Uterus (tissue), 4 donors: ENCODE measurements at places on chromosomes 6 and 20. TPM values are rescaled to one million over a fixed set of nuclear protein-coding genes. Genes with fewer than 3 reads are reported as not detected.

The GHRH gene
- total RNA-seq, result not detected

The GPR6 gene
- not detected for total RNA-seq

The SH3BGRL2 gene
- total RNA-seq, result 38.7 TPM

GRCh38 chr6:52760105-52760765 lies 3.0 kb downstream of the GSTA2 start:
- H3K27ac ChIP-seq, result no peak overlapping the region
- no peak for DNase-seq
- H3K4me1 ChIP-seq, result no peaks in the 10 kb centered on the region
- H3K27me3 ChIP-seq, result no peaks in the 10 kb centered on the region
- no peak overlapping the region for H3K4me3 ChIP-seq

DNA sequence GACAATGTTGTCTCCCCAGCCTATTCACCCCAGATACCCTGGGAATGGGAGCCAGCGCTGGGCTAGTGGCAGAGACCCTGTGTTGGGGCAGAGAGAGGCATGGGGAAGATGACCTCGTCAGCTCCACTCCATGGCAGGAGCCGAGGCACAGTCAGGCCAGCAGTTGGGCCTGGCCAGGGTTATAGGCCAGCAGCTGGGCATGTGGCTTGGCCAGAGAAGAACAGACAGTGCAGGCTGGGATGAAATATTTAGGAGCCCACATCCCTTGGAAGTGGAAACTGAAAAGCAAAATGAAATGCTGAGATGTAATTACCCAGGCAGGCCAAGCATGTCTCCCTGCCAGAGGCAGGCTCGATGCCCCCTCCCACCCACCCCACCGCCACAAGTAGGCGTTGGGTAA lies 70.0 kb downstream of the GRM4 start:
- no peak for DNase-seq
- H3K27me3 ChIP-seq, result no peaks in the 10 kb centered on the region
- H3K4me3 ChIP-seq, result no peak overlapping the region
- no peaks in the 10 kb centered on the region for H3K4me1 ChIP-seq
- no peak overlapping the region for H3K27ac ChIP-seq

- H3K4me1 ChIP-seq, result no peaks in the 10 kb centered on the region
- no peaks in the 10 kb centered on the region for H3K27me3 ChIP-seq
- no peak for DNase-seq
- H3K27ac ChIP-seq, result no peak overlapping the region
- no peaks in the 10 kb centered on the region for H3K36me3 ChIP-seq
These were observed 509.7 kb upstream of the MARCKS start for GRCh38 chr6:113347436-113347835.

DNA sequence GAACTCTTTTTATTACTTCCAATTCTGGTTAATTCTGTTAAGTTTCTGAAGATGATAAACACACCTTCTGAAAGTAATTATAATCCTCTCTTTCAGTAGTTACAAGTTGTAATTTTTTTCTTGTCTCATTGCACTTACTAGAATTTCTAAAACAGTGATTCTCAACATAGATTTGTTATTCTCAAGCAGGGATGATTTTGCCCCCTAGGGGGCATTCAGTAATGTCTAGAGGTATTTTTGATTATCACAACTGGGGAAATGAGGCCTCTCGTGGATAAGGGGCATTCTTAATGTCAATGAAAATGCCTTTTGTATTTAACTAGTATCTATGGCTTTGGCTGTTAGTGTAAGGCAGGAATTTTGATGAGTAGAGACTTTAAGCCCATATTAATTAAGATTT lies 39.4 kb upstream of the MAFB start:
- no peaks in the 10 kb centered on the region for H3K27me3 ChIP-seq
- no peak for DNase-seq
- H3K36me3 ChIP-seq, result no peaks in the 10 kb centered on the region
- H3K4me3 ChIP-seq, result no peak overlapping the region
- H3K27ac ChIP-seq, result no peak overlapping the region
- H3K4me1 ChIP-seq, result no peaks in the 10 kb centered on the region

DNA sequence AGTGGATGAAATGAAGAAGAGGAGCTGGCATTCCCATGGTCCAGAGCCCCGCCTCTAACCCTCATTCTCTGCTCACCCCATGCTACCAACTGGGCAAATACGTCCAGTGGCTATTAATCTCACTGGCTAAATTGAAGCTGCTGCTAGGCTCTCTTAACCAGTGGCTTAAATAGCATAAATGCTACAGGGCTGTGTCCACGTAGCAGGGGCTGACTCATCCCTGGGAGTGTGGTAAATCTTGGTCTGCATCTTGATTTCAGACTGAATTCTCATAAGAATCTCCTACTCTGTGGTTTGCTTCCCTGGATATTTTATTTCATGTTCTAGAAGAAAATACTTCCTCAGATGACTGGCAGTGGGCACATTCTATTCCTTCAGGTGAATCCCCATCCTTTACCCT lies 193.1 kb upstream of the ARG1 start:
- no peak for DNase-seq
- H3K4me1 ChIP-seq, result no peaks in the 10 kb centered on the region
- no peak overlapping the region for H3K4me3 ChIP-seq
- no peak overlapping the region for H3K27ac ChIP-seq
- H3K36me3 ChIP-seq, result no peaks in the 10 kb centered on the region

DNA sequence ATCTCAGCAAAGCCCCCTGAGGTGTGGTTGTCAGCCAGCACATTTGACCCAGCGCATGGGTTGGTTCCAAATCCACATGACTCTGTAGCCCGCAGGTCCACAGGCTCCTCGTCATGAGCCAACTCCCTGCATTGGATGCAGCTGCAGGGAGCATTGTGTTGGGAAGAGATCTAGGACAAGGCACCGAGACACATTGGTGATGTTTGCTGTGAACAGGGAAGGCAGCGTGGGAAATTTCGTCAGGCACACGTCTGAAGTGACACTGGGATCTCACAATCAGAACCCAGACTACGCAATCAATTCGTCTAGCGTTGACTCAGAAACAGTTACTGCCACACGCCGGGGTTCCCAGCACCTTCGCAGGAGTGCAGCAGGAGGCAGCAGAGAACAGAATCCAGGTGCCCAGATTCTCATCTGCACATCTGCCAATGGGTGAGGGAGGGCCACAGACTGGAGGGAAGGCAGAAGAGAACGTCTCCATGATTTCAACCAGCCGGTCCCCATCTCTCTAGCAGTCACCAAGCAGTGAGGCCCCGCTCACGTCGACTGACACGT lies 177.0 kb downstream of the TTLL2 start:
- H3K27me3 ChIP-seq, result no peaks in the 10 kb centered on the region
- no peak overlapping the region for H3K4me3 ChIP-seq
- H3K4me1 ChIP-seq, result no peaks in the 10 kb centered on the region

DNA sequence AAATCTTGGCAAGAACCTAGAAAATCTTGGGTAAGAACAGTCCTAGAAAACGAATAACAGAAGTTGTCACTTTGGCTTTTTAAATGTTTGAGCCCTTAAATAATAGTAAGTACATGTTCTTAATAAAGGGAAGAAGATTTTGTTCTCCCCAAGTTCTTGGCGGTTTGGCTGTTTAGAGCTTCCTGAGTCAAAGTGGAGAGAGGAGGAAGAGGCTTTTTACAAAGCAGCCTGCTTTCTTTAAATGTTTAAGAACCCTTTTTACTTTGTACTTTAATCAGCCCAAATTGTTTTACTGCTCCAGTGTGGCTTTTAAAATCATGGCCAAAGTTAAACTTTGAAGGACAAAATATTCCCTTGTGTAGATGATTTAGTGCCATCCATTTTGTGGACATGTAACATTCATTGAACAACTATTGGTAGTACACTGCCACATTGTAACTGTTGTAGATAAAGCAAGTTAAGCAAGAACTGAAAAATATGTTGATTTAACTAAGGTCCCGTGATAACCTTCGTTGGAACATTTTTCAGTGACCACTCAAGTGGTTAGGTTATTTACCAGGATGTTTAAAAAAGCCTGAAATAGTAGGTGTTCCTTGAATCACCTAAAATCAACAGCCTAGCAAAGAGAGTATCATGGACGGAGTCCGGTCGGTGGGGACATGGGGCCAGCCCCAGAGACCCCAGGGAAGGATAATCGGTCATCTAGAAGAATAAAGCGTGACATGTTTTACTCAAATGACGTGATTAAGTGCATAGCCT lies 2.4 kb downstream of the AMD1 start:
- no peaks in the 10 kb centered on the region for H3K27me3 ChIP-seq
- H3K27ac ChIP-seq, result peak overlapping the region; percentile 85
- peak overlapping the region; percentile 84 for H3K4me3 ChIP-seq
- no peak for DNase-seq
- H3K36me3 ChIP-seq, result no peaks in the 10 kb centered on the region

DNA sequence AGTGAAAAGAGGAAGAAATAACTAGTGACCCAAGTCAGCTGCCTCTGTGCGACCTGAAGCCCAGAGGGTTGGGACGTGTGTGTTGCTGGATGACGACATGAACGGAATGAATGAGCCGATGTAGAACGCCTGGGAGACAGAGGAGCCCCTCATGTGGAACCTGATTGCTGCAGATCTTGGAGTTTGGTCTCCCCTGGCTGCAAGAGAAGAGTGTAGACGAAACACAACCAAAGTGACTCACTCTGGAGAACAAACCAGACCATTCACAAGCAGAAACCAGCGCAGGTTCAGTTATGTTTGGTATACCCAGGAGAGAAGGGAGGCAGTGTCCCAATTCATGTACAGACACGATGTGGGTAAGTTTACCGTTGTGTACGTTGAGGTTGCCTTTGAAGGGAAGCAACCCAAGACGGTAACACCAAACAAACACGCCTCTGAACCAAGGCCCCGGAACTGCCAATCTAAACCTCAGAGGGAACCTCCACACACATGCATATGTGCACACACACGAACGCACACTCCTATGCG lies 265.9 kb downstream of the BMP7 start:
- no peak for DNase-seq
- H3K27me3 ChIP-seq, result no peaks in the 10 kb centered on the region
- no peak overlapping the region for H3K4me3 ChIP-seq

DNA sequence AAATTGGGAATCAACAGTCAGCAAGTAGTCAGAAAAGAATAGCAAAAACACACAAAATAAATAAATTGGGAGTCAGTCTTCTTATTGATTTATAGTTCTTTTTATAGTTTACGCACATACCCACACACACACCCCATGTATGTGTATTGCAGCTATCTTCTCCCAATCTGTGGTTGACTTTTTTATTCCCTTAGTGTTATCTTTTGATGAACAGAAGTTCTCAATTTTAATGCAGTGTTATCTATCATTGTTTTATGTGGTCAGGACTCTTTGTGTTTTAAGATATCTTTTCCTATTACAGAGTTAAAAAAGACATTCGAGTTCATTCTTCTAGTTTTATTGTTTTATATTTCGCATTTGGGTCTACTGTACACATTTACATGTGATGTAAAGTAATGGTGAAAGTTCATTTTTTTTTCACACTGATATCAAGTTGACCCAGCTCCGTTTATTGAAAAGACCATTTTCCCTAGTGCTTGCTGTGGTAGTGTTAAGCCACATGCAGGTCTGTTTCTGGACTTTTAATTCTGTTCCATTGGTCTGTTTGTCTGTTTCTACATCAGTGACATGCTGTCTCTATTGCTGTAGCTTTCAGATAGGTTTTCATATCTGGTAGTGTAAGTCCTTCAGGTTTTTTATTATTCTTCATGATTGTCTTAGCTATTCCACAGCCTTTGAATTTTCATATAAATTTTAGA lies 78.4 kb downstream of the ZFAND3 start:
- no peak for DNase-seq
- H3K27ac ChIP-seq, result no peak overlapping the region
- H3K27me3 ChIP-seq, result no peaks in the 10 kb centered on the region
- no peaks in the 10 kb centered on the region for H3K4me1 ChIP-seq
- H3K4me3 ChIP-seq, result no peak overlapping the region
- no peaks in the 10 kb centered on the region for H3K36me3 ChIP-seq

GRCh38 chr6:53009056-53009455 lies 14.0 kb upstream of the GSTA4 start:
- H3K36me3 ChIP-seq, result no peaks in the 10 kb centered on the region
- H3K4me1 ChIP-seq, result no peaks in the 10 kb centered on the region
- no peak overlapping the region for H3K4me3 ChIP-seq
- no peak for DNase-seq

GRCh38 chr6:7124636-7125035 lies 16.9 kb downstream of the RREB1 start:
- DNase-seq, result no peak
- no peaks in the 10 kb centered on the region for H3K4me1 ChIP-seq
- no peak overlapping the region for H3K27ac ChIP-seq
- no peaks in the 10 kb centered on the region for H3K36me3 ChIP-seq
